ENCODE measurements at places on chromosomes 3 and 15. TPM values are rescaled to one million over a fixed set of nuclear protein-coding genes. Genes with fewer than 3 reads are reported as not detected.

DNA sequence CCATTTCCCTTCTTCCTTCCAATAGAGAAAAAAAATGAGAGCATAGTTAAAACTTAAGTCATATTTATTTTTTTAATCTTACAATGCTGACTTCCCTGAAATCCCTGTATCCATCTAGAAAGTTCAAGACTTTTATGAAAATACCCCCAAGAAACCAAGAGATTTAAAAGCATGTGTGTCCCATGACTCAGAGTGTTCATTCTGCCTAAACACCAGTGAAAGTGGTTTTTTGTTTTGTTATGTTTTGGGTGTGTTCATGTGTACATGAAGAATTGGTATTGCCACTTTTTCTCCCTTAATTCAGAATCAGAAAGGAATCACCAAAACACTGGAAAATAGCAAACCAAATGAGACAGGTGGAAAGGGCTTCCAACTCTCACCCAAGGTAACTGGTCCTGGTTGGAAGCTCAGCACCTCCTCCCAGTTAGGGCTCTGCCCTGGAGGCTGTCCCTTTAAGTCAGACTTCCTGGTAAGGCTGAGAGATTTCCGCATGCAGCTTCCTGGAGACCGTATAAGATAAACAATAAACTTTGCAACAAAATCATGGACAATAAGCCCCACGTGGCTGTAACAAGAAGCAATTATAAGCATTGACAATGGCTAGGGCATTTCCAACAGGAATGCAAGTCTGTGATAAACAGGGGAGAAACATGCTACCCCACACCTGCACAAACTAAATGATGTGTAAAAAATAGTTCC, 121.9 kb upstream of the ARHGEF3 start:
- DNase-seq: no peak
- H3K27me3 ChIP-seq: no peaks in the 10 kb centered on the region
- no peaks in the 10 kb centered on the region for H3K4me1 ChIP-seq
- H3K36me3 ChIP-seq: no peaks in the 10 kb centered on the region
- peak overlapping the region; percentile 26 for H3K27ac ChIP-seq
- no peak overlapping the region for H3K4me3 ChIP-seq

GRCh38 chr3:128073807-128074206, 21.6 kb downstream of the SEC61A1 start:
- H3K4me3 ChIP-seq: no peak overlapping the region
- H3K27ac ChIP-seq: no peak overlapping the region
- no peaks in the 10 kb centered on the region for H3K27me3 ChIP-seq

- H3K36me3 ChIP-seq: no peaks in the 10 kb centered on the region
- peaks cover 6% of the 10 kb centered on the region for H3K4me1 ChIP-seq
- H3K4me3 ChIP-seq: no peak overlapping the region
- DNase-seq: no peak
- no peak overlapping the region for H3K27ac ChIP-seq
Observed at GRCh38 chr3:72594615-72595215, 253.5 kb downstream of the SHQ1 start.

GRCh38 chr15:78274994-78275393, 10.6 kb downstream of the DNAJA4 start:
- DNase-seq: no peak
- H3K27me3 ChIP-seq: no peaks in the 10 kb centered on the region
- H3K4me1 ChIP-seq: no peaks in the 10 kb centered on the region

GRCh38 chr3:111864821-111865656, 6.0 kb downstream of the PHLDB2 start:
- H3K36me3 ChIP-seq: no peaks in the 10 kb centered on the region
- no peaks in the 10 kb centered on the region for H3K4me1 ChIP-seq
- no peaks in the 10 kb centered on the region for H3K27me3 ChIP-seq
- DNase-seq: no peak

DNA sequence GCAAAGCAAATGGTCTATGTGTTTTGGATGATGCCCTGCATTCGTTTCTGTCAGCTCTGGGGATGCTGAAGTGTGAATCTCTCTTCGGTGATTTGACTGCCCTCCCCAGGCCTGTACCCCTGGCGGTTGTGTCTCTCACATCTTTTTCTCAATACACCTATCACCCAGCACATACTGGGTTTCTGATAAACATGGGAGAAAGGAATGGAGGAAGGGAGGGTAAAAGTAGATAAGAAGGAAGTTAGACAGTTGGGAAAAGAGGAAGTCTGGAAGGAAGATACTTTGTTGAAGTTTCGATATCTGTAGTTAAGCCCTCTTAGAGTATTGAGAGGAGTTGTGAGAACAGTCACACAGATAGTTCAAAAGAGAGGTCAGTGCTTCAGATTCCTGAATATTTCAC, 35.8 kb upstream of the LRTM1 start:
- H3K4me1 ChIP-seq: no peaks in the 10 kb centered on the region
- no peak overlapping the region for H3K27ac ChIP-seq
- H3K36me3 ChIP-seq: no peaks in the 10 kb centered on the region
- DNase-seq: no peak
- no peaks in the 10 kb centered on the region for H3K27me3 ChIP-seq
- H3K4me3 ChIP-seq: no peak overlapping the region

Gene PDCD10
- 79.6 TPM for total RNA-seq

Gene LMAN1L
- 0.15 TPM for total RNA-seq

Gene CTXN2
- not detected for total RNA-seq
